ENCODE measurements at places on chromosomes 11 and 22. TPM values are rescaled to one million over a fixed set of nuclear protein-coding genes. Genes with fewer than 3 reads are reported as not detected.

The CCDC86 gene
- 31.4 TPM for total RNA-seq

The PTPMT1 gene
- total RNA-seq: 38.0 TPM

The MAML2 gene
- total RNA-seq: 13.9 TPM

The OR8D4 gene
- total RNA-seq: not detected

The ELF5 gene
- not detected for total RNA-seq

The CCND1 gene
- 0.20 TPM for total RNA-seq

The CENPM gene
- 53.5 TPM for total RNA-seq

The BLID gene
- not detected for total RNA-seq

The TESMIN gene
- total RNA-seq: 2.5 TPM

The TIGD3 gene
- total RNA-seq: 0.34 TPM

The MAPK8IP1 gene
- total RNA-seq: 0.96 TPM

The PSMD13 gene
- total RNA-seq: 192 TPM

The POLD4 gene
- 58.8 TPM for total RNA-seq

The PDGFB gene
- total RNA-seq: 0.95 TPM

The WT1 gene
- not detected for total RNA-seq

The SLC35E4 gene
- 5.7 TPM for total RNA-seq

The MRGPRX3 gene
- not detected for total RNA-seq

The TRPM5 gene
- not detected for total RNA-seq

The SMIM35 gene
- total RNA-seq: 0.49 TPM

The OR2AG2 gene
- 0.41 TPM for total RNA-seq

The OR5B21 gene
- total RNA-seq: 0.54 TPM

The KRTAP5-11 gene
- not detected for total RNA-seq

The RBMXL2 gene
- total RNA-seq: 0.10 TPM

The DRD2 gene
- not detected for total RNA-seq

The MMP10 gene
- not detected for total RNA-seq
